Activated CD8-positive, alpha-beta T cell treated with anti-CD3 and anti-CD28 coated beads for 36 hours (primary cell): ENCODE measurements at places on chromosomes 1 and 21.

DNA sequence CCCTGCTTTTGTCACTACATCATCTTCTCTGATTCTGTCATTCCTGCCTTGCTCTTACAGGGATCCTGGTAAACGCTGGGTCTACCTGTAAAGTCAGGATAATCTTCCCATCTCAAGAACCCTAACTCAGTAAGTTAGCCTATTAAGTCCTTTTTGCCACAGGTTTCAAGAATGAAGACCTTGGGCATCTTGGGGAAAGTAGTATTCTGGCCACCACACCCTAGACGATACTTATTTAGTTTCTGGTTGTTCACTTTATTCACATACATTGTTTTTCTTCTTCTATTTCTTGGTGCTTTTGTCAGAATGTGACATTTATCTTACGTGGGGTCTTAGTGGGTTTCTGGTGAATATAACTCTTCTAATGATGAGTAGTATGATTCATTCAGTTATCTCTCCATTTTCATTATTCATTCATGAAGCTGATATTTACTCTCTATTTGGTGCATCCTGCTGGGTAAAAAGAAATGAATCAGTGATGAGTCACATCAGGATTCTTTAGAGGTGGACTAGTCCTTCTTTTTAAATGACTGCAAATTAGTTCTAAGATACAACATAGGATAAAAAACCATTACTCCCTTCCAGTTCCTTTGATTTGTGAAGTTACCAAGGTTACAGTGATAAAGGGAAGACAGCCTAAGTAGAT, 514.4 kb upstream of the B3GALT2 start:
- no peak for DNase-seq

- DNase-seq, result no peak
Measured at GRCh38 chr1:36782085-36782484, 252.2 kb downstream of the GRIK3 start.

DNA sequence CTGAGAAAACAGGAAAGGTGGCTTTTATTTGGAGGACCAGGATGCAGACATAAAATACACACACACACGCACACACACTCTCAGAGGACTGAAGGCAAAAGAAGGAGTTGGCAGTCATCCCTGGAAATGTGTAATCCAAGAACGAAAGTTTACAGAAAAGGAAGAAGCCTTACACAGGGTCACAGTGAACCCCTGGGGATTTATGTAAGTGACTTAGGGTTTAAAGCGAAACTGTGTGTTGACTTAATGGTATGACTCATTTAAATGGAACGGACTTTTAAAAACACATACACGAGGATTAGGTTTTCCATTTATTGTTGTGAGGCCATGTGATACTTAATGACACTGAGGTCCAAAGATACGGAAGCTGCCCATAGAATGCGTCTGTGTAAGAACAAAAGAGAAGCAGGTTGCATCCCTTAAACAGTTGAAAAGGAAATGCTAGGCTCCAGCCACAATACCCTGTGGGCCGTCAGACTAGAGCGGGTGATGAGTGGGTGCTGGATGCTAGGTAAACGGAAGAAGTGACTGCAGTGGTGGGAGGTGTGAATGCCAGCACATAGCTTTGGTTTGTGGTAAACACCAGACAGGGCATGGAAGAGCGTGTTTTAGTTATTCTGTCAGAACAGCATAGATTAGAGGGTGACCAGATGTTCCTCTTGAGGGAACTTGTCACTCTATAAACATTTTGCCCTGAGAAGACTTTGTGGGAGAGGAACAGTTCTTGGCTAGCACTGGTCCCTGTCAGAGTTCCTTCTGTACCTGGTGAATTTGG, 21.6 kb upstream of the BCL10 start:
- DNase-seq, result peak; percentile 92

GRCh38 chr1:201475915-201476669, 7.1 kb upstream of the PHLDA3 start:
- no peak for DNase-seq

DNA sequence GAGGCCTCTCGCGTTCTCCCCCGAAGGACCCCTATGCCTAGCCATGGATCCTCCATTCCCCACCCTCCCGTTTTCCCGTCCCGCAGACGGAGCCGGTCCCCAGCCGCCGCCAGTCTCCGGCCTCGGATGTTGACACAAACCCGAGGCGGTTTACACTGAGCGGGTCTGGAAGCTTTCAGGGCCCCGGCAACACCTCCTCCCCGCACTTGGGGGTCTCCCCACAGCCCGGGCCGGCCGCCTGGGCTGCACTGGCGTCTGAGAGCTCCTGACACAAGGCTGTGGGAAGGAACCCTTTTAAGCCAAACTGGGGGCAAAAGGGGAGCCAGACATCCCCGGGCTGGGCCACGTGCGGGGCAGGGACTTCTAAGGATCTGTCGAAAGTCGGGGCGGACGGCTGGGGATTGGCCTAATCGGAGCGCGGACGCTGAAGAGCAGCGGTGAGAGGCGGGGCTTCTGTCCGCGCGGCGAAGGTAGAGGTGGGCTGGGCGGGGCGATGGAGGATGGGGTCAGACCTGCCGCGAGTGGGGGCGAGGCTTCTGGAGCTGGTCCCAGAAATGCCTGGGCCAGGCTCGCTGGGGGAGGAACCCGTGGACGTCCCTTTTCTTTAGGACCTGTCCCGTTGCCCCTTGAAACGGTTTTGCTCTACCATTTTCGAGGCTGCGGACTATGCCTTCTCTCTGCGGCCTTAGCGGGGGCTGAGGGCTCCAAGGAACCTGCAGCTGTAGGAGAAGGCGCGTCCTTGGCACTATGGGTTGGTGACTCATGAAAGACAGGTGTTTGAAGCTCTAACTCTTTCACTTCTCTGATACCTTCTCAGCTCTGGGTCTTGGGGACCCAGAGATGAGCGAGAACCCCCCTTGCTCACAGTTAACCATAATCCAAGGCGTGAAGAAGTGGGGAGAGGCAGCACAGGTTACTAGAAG, 1.2 kb upstream of the HPCAL4 start:
- peak; percentile 34 for DNase-seq

GRCh38 chr1:230054092-230054749, 12.8 kb upstream of the GALNT2 start:
- no peak for DNase-seq

DNA sequence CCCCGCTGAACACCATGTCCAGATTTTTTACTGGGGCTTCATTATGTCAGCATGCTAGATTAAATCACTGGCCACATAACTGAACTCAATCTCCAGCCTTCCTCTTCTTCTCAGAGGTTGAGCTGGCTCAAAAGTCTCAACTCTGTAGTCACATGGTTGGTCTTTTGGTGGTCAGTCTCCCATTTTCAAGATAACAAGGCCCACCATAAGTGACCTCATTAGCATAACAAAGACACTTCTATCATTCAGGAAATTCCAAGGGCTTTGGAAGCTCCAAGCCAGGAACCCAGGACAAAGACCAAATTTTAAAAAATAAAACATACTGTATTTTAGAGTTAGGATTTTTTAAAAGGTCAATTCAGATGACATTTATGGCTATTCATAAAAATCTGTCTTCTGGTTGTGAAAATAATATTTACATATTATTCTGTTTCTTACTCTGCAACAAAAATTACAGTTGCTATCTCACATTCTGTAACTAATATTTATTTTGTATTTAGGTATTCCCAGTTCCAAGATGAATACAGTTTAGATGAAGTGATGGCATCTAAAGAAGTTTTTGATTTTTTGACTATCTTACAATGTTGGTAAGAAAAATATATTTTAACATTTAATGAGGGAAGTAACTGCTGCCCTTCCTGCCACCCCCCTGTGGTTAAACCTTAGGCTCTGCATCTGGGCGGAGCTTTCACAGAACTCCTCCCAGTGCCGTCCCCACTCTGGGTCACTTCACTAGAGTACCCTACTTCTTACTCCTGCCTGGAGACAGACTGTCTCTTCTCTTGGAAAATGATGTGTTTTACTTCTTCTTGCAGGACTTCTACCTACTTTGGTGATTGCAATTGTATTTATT, 49.3 kb downstream of the SCP2 start:
- no peak for DNase-seq

- DNase-seq, result no peak
Measured at GRCh38 chr1:29960156-29960755, 723.9 kb downstream of the PTPRU start.

- no peak for DNase-seq
Measured at GRCh38 chr1:156826630-156827029, 10.0 kb upstream of the SH2D2A start.

- no peak for DNase-seq
Measured at GRCh38 chr21:16241479-16241963, 511.7 kb downstream of the USP25 start.

- DNase-seq, result peak; percentile 79
Measured at GRCh38 chr1:233295237-233295974, at the start of gene PCNX2. TSS of gene PCNX2 (minus strand) at chr1:233295725. CDS start at chr1:233295478, 247 bp downstream.

- no peak for DNase-seq
Measured at GRCh38 chr1:228083871-228084278, 1.4 kb downstream of the ARF1 start.

DNA sequence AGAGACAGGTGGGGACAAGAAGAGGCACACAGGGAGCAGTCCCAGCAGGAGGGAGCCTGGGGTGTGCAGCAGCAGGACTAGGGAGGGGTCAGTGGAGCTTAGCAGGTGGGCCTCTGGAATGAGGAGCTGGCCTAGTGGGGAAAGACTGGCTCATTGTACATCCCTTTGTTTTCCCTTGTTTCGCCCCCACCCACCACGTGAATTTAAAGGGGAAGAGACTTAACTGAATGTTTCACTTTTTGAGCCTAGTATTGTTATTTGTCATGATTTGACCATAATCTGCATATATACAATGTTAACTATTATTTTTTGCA, 181.7 kb downstream of the DHRS3 start:
- DNase-seq, result peak; percentile 39

GRCh38 chr1:226938903-226939437, 1.1 kb upstream of the COQ8A start:
- DNase-seq, result no peak

DNA sequence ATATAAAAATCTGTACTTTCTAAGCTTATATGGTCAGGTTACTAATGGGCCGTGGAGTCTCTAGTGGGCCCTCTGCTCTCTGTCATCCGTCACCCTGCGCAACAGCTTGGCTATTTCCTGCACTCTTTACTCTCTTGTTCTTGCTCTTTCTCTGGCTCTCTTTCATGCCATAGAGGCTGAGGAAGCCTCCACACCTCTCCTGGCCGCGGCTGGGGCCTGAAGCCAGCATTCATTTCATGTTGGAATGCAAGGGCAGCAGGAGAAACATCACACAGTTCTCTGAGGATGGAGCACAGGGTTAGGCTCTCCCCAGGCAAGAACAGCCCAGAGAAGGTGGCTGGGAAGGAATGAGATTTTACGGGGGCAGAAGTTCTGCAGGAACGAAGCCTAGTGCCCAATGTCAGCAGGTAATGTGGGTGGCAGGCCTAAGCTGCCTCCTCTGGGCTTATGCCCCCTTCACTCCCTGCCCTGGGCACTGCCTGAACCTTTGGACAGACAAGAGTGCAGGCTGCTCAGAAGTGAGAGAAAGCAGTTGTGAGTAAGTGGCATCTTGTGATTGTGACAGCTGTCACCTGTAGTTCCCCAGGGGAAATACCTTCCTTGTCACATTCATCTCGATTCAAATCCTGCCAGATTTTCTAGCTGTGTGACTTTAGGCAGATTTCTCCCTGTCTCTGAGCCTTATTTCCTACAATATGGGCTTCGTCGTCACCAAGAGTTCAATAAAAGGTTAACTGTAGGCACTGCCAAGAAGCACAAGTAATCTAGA, 3.6 kb upstream of the FHAD1 start:
- DNase-seq, result peak; percentile 37

- DNase-seq, result no peak
Measured at GRCh38 chr1:82052563-82052962, 251.8 kb downstream of the ADGRL2 start.

GRCh38 chr21:36129219-36129618, 5.7 kb upstream of the CBR3 start:
- no peak for DNase-seq

- no peak for DNase-seq
Measured at GRCh38 chr1:33685256-33685655, 178.6 kb upstream of the HMGB4 start.

- DNase-seq, result no peak
Measured at GRCh38 chr1:87673309-87673708, 344.6 kb downstream of the LMO4 start.

DNA sequence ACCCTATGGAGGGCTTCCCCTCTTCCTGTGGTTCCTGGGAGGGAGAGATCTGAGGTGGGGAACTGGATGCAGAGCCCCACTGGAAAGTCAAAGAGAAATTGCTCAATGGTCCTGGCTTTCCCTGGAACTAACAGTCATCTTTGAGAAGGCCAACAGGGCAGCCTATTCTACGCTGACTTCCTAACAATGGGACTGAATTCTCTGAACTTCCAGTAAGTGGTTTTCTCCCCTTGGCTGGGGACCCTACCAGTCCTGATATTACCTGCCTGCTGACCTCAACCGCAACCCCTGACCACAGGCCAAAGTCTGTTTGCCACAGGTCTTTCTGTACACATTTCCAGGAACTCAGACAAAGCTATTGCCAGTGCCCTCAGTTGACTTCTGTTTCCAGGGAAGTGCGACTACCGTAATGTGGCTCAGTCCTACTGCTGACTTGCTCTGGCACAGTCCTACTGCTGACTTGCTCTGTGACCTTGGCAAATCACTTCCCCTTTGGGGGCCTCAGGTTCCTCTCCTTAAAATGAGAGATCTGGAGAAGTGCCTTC, 55.3 kb downstream of the C8B start:
- no peak for DNase-seq

DNA sequence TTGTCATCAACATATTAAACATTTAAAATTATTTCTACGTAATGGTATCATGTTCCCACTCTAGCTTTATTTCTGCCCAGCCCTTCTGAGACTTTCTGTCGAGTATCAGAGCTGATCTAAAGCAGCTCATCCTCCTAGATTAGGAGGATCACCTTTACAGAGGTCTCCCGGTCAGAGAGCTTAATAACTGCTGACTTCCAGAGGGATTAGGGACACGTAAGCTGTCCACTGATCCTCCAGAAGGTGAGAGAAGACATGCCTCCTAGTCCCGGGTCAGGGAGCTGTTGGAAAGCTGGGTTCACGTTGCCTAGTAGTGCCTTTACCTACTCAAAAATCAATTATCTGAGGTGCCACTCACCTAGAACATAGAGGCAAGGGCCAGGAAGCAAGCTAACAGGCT, 31.2 kb upstream of the NADK start:
- DNase-seq, result no peak

GRCh38 chr1:236750928-236751327, 44.2 kb upstream of the MTR start:
- DNase-seq, result no peak

DNA sequence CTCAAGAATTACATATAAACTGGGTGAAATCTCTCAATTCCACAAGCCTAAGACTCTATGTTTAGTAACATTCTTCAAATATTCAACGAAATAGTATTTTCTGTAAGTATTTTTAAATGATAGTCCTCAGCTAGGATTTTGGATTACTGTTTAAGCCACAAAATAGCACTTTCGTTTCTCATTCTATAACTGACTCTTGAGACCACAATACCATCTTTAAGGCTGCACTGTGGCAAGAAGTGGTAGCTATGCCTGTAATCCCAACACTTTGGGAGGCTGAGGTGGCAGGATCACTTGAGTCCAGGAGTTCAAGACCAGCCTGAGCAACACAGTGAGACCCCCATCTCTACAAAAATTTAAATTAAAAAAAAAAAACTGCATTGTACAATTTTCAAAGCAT, 126.7 kb downstream of the CDC42BPA start:
- DNase-seq, result no peak
